ENCODE measurements at places on chromosomes 7 and 10.
A peak's percentile ranks its signal among the peaks of the same experiment; 100 is the strongest.

- no peak for DNase-seq
Measured at GRCh38 chr10:129765664-129766550, 198.2 kb downstream of the EBF3 start.

- DNase-seq: peak; percentile 69
Measured at GRCh38 chr7:4683884-4684565, 1.9 kb downstream of the FOXK1 start.

- no peak for DNase-seq
Measured at GRCh38 chr10:117425974-117426566, 50.8 kb upstream of the PDZD8 start.

DNA sequence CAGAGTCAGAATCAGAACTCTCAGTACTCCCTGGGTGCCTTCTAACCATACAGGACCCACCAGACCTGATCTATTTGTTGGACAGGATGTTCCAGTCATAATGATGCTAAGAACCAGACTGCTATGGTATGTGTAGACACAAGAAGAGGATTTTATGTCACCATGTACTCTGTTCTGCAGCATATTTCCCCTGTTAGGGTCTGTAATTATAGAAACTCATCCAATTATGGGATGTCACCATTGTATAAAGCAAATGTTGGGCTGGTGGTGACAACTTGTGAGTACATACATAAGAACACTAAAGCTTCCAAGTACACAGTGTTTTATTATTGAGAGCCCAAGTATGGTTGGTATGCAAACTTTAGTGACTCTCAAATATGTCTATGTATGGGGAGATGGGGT is 67.1 kb upstream of the AGBL3 start:
- DNase-seq: no peak

DNA sequence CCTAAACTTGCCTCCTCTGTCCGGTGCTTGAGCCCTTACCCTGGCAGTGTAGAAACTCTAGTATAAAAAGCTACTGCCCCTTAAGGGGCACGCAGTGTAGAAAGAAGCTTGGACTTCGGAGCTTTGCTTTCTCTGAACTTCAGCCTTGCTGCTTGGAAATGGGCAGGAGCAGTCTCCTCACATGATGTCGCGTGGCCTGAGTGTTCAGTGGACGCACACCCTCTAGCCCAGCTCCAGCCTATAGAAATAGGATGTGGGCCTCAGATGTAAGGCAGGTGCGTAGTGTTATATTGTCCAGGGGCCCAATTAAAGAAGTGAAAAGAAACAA is 98.2 kb upstream of the PCBD1 start:
- no peak for DNase-seq

- no peak for DNase-seq
Measured at GRCh38 chr7:19610194-19610943, 98.5 kb downstream of the POLR1F start.

GRCh38 chr7:141731476-141732149 is 6.5 kb upstream of the SSBP1 start:
- peak; percentile 23 for DNase-seq

GRCh38 chr7:114109304-114109703 is 190.5 kb upstream of the PPP1R3A start:
- DNase-seq: peak; percentile 9

DNA sequence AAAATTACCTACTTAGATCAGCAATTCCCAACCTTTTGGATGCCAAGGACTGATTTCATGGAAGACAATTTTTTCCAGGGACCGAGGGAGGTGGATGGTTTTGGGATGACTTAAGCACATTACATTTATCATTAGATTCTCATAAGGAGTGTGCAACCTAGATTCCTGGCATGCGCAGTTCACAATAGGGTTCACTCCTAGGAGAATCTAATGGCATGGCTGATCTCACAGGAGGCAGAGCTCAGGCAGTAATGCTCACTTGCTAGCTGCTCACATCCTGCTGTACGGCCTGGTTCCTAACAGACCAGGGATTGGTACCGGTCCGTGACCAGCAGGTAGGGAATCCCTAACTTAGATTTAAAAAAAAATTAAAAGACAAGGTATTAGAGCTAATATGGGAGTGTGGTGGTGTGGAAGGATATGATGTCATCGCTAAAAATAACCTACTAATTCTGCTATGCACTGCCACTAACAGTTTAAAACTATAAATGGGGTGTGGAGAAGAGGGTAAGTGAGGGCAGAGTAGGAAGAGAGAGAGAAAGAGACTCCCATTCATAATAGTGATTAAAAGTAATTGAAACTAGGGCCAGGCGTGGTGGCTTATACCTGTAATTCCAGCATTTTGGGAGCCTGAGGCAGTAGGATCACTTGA is 282.7 kb downstream of the BAMBI start:
- DNase-seq: no peak

GRCh38 chr7:116173051-116174028 is 37.0 kb upstream of the TES start:
- peak; percentile 83 for DNase-seq

GRCh38 chr7:80639011-80639410 is 569 bp downstream of the CD36 start:
- DNase-seq: no peak

DNA sequence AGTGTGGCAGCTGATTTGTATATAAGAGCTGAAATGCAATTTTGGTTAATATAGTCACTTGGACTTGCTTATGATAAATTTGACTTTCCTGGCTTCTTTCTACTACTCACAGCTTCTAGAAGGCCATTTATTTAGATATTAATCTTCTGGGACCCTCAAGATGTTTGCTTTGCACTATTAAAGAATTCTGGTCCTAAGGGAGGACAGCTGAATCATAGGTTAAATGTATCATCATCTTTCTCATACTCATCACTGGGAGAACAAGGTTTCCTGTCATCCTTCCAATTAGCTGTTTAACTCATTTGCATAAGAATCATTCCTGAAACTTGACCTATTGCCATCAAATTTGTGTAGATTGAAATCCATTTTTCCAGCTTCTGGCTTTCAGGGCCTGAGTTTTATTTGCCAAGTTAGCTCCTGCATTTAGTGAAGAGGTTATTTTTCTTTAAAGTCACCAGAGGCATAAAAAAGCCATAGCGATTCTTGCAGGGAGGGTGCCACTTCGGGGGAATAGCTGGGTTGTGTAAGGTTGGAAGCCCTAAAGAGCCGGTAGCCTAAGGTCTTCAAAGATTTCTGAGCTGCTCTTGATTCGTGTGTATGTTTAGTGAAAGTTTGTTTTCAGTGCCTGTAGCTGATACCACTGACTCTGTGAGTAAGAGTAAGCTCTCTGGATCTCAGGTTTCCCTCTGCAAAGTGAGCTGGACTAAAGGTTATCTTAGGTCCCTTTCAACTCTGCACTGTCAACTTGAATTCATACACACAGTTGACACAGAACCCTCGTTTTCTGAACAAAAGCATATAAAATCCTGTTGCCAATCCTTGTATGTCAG is 4.3 kb downstream of the MAP3K8 start:
- no peak for DNase-seq

GRCh38 chr7:151185762-151186639 is 1.0 kb downstream of the ASB10 start:
- DNase-seq: no peak

DNA sequence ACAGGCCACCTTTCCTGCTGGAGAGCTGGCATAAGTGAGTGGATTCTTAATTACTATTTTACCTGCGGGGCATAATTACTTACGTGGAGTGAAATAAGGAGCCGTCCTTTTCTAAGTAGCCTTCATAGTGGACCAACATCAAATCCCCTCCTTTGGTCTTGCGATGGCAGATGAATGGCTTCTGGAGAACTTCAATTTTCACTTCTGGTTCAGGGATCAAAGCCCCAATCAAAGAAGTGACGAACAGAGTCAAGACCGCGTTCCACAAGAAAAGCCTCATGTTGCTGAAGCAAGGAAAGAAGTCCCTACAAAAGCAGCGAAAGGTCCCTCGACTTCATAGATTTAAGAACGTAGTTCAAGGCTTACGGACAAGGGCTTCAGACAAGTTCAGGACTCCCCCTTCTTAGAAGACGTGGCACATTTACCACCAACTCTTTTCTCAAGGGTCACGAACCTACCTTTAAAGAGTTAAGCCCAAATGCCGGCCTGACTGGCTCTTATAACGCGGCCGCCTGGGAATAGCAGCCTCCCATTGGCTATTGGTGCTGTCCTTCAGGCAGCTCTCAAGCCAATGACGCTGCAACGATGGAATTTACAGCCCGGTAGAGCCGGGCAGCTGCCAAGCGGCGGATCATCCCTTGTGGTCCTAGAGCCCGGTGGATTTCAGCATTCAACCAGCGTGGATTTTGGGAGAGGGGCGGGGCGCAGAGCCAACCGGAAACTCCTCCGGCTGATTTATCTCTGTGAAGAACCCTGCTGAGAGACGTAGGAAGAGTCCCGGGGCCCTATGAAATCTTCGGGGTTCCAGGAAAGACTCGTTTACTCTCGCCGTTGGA is at the start of gene FKBP14:
Gene FKBP14 (minus strand): TSS at position 474 of the 836 bp plus-strand sequence. CDS start 194 bp downstream, at position 280.
- peak; percentile 100 for DNase-seq

Measured in fibroblast of pulmonary artery (primary cell).